ENCODE measurements at places on chromosomes 7 and 10.
A peak's percentile ranks its signal among the peaks of the same experiment; 100 is the strongest.

GRCh38 chr10:96152437-96152836, 22.3 kb downstream of the ZNF518A start:
- no peak for DNase-seq

DNA sequence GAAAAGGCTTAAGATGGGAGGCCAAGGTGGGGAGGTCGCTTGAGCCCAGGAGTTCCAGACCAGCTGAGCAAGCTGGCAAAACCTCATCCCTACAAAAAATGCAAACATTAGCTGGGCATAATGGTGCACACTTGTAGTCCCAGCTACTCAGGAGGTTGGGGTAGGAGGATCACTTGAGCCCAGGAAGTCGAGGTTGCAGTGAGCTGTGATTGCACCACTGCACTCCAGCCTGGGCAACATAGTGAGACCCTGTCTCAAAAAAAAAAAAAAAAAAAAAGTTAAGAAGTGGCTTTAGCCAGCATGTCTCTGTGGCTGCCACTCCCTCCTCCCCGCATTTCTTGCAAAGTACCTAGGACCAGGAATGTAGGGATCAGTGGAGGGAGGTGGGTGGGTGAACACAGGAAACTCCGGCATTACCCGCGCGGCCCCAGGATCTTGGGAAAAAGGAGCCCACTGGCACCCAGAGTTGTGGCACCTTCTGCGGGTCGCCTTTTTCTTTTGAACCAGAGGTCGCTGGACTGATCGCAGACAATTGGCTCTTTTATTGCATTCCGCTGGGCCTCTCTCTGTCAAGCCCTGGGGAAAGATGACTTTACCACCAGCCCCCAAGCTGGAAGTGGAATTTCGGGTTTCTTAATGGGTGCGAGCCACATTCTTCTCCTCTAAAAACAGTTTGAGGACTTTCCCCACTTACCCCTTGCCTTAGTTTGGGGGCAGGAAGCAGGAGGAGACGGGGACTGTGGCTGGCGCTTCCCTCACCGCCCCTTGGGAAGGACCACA, 3.5 kb downstream of the VGF start:
- DNase-seq: no peak

DNA sequence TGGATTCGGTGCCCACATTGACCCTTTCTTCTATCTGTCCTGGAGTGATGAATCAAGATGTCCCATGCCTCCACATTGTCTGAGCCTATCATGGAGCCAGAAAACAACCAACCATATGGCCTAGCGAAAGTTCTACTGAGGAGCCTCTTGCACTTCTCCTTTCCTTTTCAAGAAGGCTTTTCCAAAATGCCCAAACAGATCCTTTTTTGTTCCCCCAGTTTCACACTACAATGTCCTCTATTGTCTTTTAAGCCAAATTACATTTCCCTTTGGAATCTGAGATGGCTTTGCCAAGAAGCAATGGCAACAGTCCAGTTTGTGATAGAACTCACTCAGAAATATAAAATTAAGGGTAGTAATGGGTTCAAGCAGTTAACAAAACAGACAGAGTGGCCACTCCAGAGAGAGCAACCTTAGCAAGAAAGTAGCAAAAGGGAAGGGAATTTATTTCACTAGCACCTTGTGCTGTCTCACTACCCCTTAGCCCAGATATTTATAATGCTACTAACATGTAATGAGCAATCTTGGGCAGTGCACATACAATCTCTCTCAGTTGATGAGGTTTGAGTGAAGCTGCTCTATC, 194.6 kb upstream of the PDE1C start:
- DNase-seq: no peak

GRCh38 chr7:140656548-140657515, 15.9 kb upstream of the ADCK2 start:
- no peak for DNase-seq

DNA sequence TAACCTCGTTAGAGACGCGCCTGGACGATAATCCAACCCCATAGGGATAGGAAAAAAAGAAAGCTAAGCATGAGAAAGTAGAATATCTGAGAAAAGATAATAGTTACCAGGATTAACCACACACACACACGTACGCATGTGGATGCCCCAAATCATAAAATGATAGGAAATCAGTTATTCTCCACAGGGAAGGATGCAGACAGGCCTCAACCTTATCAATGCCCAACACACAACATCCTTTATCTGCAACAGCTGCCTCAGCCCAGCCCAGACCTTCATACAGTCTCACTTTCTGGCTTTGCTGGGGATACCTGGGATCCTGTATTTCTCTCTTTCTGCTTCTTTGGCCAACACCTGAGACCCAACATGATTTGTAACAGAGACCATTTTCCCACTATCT, 123.0 kb downstream of the NOC3L start:
- DNase-seq: no peak

DNA sequence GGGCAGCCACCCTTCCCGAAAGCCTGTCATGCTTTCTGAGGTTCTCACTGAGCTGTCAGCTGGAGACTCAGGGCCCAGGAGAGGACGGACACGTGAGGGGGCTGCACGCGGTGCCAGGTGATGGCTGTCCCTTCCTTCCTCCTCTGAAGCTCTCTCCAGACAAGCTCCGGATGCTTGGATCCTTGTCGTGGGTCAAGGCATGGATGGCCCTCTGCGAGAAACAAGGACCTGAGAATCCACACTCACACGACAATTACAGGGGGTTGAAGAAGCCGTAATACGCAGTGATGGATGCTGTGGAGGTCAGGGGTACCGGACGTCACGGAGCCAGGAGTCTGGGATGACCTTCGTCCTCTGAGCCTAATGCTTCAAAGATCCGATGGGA, 170.3 kb downstream of the USP6NL start:
- DNase-seq: no peak

- no peak for DNase-seq
Measured at GRCh38 chr7:22402250-22402649, 45.3 kb upstream of the RAPGEF5 start.

- no peak for DNase-seq
Measured at GRCh38 chr10:3433988-3434387, 261.4 kb upstream of the PITRM1 start.

- DNase-seq: no peak
Measured at GRCh38 chr7:12222889-12223579, 11.9 kb downstream of the TMEM106B start.

DNA sequence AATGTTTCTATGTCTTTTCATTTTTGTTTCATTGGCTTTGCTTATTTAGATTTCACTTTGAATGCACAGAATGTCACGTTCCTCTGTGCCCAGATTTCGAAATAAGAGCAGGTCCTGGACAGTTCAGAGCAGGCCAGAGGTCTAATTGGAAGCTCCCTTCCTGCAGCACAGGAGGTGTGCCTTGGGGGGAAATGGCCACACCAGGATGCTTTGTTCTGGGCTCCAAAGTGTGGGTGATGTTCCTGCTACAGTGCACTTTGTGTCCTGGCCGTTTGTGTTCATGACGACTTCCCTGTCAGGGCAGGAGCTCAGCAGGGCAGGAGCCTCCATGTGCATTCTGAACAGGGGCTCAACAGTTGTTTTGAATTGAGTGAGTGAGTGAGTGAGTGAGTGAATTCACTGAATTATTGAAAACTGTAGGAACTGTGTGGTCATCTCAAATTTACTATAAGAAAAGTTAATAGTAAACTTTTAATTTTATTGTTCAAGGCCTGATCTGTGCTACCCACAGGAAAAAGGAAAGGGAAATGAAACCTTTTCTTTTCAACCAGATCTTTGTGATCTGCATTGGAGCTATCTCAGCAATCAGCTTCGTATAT, 109.5 kb upstream of the GJD4 start:
- DNase-seq: no peak

DNA sequence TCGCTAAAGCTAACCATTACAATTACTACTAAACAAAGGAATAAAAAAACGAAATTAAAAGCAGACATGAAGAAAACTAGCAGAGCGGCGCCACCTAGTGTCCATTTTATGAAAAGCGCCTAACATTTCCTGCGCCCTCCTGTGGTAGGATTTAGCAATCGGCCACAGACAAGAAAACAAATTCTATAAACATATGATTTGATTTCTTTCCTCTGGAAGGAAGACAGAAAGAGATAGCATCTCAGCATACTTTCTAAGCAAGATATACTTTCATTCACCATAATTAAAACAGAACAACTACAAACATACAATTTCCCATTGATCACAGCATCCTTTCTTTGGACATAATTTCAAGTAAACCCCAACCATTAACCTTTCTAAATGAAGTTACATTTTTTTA, 337.7 kb upstream of the NPVF start:
- no peak for DNase-seq

- peak; percentile 66 for DNase-seq
Measured at GRCh38 chr10:123995461-123996131, 97.8 kb downstream of the CHST15 start.
